ENCODE measurements at places on chromosomes 4 and X. TPM values are rescaled to one million over a fixed set of nuclear protein-coding genes. Genes with fewer than 3 reads are reported as not detected.

SATL1 gene
- polyA plus RNA-seq = 0.53 TPM

TMEM35A gene
- polyA plus RNA-seq = 41.3 TPM

NEIL3 gene
- 1.8 TPM for polyA plus RNA-seq

STATH gene
- not detected for polyA plus RNA-seq

ASB5 gene
- not detected for polyA plus RNA-seq

AADAT gene
- 3.1 TPM for polyA plus RNA-seq

CD40LG gene
- polyA plus RNA-seq = not detected

TBX22 gene
- not detected for polyA plus RNA-seq

KIT gene
- 28.2 TPM for polyA plus RNA-seq

BCOR gene
- 41.6 TPM for polyA plus RNA-seq

- DNase-seq = peak; percentile 94
These were observed 305 bp upstream of the MAB21L2 start for GRCh38 chr4:150581641-150582051.

GRCh38 chr4:164856396-164856795, 20.6 kb upstream of the APELA start:
- no peak for DNase-seq

GRCh38 chr4:183988874-183989273, 83.8 kb downstream of the STOX2 start:
- DNase-seq = no peak

DNA sequence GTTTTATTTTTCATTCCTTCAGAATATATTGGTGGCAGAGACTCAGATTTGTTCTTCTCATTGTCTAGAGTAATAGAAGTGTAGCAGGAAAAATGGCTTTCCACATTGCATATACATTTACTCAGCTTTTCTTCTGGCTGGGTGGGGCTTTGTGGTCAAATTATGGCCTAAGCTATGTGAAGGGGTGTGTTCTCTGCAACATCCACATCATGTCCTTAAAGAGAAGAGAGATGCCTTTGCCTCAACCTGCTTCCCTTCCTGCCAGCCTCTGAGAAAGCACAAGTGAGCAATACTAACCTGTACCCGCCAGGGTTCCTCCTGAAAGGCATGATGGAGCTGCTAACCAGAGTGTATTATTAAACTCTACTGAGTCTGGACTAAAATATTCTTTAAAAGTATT, 695.6 kb upstream of the FAM241A start:
- DNase-seq = no peak

- no peak for DNase-seq
These were observed 24.1 kb downstream of the SH3KBP1 start for GRCh38 chrX:19863212-19863856.

DNA sequence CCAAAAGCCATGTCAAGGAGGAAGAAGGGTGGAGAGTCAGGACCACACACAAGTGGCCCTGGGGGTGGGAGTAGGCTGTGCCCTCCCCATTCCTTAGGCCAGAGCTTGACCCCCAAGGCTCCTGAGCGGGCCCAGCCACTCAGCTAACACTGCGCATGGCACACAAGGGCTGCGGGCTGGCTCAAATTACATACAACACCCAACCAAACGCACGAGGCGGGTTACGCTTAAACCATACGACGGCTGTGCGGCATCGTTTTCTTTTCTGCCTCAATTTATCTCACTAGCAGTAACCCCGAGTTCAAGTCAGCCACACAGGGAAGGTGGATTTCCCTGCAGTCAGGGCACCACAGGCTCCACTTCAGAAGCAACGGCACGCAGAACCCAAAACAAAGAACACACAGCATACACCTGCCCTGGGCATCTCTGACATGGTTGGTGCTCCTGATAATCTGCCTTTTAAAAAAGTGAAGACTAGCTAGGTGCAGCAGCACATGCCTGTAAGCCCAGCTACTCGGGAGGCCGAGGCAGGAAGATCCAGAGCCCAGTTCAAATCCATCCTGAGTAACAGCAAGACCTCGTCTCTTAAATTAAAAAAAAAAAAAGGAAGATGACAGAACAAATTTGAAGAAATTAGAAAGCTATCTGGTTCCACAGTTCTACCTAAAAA, 2.9 kb downstream of the GAK start:
- no peak for DNase-seq

- peak; percentile 40 for DNase-seq
These were observed 2.1 kb downstream of the HELT start for GRCh38 chr4:185020293-185020808.

- no peak for DNase-seq
These were observed 27.6 kb upstream of the EMCN start for GRCh38 chr4:100545427-100545826.

GRCh38 chrX:101931136-101931487, 715 bp downstream of the ZMAT1 start:
- peak; percentile 11 for DNase-seq

GRCh38 chr4:137180349-137180748, 351.9 kb downstream of the PCDH18 start:
- no peak for DNase-seq

DNA sequence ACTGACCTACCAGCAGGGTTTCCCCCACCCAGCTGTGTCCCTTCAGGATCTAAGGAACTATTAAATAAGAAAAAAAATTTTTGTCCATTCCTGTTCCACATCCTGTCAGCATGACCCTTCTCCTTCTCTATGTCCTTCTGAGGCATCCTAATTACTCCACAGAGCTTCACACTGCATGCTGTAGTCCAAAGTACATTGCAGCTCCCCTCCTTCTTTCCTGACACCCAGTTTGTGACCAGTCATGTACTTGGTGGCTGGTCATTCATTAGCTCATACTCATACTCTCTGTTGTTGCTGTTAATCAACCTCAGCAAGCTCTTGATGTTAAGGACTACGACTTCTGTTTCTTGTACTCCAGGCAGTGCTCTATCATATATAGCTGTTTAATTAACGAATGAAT, 2.4 kb upstream of the EGF start:
- no peak for DNase-seq

DNA sequence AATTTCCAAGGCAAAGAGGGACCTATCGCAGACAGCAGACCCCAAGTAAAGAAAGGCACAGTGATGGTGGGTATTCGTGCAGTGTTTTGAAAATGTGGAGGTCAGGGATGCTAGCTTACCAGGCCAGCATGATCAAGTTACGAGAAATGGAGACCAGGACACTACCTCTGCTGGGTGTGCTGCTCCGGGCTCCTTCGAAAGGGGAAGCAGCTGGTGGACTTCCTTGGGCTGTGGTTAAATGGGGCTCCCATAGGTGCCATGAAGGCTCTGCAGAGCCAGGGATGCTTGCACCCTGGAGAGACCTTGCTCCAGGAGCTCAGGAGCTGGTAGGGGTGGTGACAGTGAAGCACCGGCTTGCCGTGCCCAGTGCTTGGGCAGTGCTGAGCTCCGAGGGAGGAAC, 68.8 kb downstream of the TBL1X start:
- no peak for DNase-seq

- DNase-seq = no peak
These were observed 190.3 kb downstream of the MAML3 start for GRCh38 chr4:139963708-139964107.

Data from brain (organoid and tissue), 16 donors.